Activated CD8-positive, alpha-beta T cell treated with anti-CD3 and anti-CD28 coated beads, Interleukin-2, amount 10 ng/mL, durations not matched to agents 7 days and 5 days (primary cell): ENCODE measurements at places on chromosomes 3 and 15. TPM values are rescaled to one million over a fixed set of nuclear protein-coding genes. Genes with fewer than 3 reads are reported as not detected.
A peak's percentile ranks its signal among the peaks of the same experiment; 100 is the strongest.

GRCh38 chr3:63655519-63655918, 3.0 kb downstream of the SNTN start:
- no peak for DNase-seq

DNA sequence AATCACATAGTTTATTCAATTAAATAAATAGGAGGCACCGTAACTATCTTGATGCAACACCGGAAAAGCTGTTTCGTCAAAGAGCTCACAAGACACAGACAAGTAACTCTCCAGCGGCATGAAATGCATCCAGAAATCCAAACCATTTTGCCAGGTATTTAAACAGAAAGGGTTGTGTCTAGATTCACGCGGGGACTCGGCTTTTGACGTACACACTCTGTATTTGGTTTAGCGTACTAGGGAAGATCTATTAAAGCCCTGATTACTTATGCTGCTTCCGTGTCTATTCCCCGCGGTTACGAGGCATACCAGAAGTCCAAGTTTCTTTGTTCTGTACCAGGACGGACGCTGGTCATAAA, 718 bp downstream of the BNIP2 start:
- peak; percentile 51 for DNase-seq

DNA sequence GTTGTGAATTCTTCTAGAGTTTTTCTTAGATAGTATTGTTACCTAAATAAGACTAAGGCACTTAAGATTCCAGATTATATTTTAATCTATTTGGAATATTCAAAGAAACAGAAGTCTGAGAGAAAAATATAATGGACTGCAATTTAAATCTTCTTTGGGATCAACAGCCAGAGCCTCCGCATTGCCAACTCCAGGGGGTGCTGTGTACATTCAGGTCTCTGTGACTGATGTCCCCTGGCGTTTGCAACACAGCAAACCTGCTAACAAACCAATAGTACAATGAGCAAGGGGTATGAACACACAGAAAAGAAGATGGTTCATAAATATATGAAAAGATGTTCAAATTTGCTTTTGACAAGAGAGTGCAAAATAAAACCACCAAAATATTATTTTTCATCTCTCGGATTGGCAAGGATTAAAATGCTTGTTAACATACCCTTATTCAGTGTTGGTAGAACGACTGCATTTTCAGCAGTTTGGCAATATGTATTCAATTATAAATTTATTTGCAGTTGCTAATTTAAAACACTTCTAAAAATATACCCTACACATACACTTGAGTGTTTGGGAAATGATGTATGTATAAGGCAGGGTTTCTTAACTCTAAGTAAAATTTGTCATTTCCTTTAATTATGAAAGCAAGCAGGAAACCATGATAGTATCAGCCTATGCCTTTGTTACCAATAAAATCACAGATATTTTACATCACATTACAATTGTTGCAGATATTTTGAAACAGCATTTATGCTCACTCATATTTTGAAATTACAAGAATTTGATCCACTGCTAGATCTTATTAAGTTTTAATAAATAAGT, 16.1 kb upstream of the TM4SF1 start:
- DNase-seq = peak; percentile 51

DNA sequence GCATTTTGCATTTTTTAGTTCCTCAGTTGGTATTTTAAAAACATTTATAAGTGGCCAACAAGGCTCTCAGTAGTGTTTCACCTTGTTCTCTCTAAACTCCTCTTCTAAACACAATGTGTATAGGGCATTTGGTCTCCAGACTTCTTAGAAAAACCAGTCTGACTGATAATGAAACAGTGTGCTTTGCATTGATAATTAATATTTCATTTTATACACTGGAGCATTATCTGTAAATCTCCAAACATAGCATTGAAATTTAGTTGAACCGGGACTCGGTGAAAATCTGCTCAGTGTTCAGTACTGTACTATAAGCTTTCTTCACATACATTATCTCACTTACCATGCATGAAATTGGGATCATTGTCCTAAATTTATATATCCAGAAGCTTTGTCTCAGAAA, 53.6 kb downstream of the SETD5 start:
- DNase-seq = no peak

GRCh38 chr3:107275511-107275910, 101.7 kb upstream of the CCDC54 start:
- no peak for DNase-seq

- no peak for DNase-seq
These were observed 175.0 kb downstream of the PDZRN3 start for GRCh38 chr3:73449774-73450173.

GRCh38 chr3:150680562-150680961, 23.2 kb downstream of the ERICH6 start:
- no peak for DNase-seq

DNA sequence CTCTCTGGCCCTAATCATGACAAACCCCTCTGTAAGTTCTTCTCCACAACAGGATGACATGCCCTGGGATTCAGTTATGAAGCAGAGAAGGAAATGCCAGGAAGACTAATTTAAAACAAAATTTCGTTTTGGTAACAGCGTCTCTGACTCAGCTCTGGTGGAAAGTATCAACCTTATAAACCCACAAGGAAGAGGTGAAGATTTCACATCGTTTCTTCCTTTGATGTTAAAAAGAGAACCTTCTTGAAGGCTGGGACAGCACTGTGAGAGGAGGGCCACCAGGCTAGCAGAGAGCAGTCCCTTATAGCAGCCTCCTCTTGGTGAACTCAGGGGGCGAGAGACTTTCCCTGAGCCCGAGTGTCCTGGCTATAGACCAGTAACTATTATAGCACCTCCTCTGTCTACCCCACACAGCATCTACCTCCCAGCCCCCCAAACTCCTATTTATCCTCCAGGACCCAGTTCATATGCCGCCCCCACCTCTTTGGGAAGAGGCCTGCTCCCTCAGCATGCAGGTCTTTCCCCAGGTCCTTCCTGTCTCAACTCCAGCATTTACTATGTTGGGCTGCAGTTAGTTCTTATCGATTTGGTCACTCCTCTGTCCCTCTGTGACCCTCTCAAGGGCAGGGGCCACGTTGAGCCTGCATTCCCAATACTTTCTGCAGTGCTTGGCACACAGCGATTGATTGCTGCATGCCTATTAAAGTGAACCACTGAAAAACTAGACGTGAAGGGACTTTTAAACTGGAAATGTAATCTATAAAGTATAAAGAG, 321.5 kb upstream of the ICE2 start:
- DNase-seq = peak; percentile 29

GRCh38 chr15:88894819-88895767, at the start of gene HAPLN3:
TSS of gene HAPLN3 (minus strand) at chr15:88895544. CDS start at chr15:88887298, 8,246 bp downstream.
- DNase-seq = peak; percentile 75

DNA sequence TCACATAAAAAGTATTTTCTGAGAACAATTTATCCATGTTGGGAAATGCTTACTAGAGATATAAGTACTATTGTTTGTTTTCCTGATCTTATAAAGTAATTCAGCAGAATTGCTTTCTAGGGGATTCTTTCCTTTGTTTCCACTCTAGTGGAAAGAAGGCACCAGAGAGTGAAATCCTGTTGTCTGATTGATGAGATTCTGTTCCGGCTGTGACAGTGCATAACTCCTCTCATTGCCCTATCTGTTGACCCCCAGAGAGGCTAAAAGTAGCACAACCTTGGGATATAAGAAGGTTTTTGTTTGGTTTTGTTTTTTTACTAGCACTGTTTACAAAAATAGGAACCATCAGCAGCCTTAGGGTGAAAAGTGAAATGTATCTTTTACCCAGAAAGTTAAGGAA, 114.1 kb downstream of the ALCAM start:
- DNase-seq = no peak

DNA sequence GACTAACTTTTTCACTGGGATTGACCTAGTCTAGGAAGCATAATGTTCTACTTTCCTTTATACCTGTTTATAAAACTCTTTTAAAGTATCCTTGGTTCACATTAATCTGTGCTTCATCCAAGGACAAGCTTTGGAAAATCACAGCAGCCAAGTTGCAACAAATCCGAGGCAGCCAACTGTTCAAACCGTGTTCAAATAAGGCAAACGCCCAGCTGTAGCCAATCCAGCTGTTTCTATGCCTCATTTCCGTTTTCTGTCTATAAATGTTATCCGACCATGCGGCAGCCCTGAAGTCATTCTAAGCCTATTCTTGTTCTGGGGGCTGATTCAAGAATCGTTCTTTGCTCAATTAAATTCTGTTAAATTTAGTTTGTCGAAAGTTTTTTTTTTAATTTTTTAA, 78.3 kb downstream of the FMN1 start:
- no peak for DNase-seq

DNA sequence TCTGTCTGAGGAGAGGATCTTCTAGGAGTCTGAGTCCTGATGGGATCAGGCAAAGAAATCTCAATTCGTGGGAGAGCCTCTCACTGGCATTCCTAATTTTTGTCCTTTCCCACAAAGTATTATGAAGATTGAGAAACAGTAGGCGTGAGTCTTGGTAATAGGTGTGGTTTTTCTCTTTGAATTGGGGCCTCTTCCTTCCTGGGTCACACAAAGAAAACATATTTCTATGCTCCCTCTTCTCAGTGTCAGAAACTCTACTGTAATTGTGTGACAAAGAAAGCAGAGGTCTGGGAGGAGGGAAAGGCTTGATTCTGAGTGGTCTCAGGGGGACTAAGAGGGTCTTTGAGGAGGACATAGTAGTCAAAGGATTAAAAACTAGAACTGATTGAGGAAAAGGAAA, 6.0 kb downstream of the GABRR3 start:
- DNase-seq = no peak

DNA sequence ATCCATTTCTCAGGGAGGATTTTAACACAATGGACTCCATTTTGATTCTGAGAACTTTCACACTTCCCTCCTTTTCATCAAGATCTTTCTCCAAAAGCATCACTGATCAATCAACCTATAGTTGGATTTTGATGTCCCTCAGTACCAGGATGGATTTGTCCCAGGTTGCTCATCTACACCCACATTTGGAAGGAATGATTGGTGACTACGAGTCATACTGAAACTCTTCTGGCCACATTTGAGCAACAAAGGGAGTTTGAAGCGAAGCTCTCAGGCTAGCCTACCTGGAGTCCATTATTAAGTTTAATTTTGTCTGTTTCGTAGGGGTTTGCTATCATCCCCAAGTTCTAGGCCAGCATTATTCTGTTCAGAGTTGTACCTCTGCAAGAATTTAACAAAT, 31.3 kb upstream of the ATP8B4 start:
- DNase-seq = no peak

DNA sequence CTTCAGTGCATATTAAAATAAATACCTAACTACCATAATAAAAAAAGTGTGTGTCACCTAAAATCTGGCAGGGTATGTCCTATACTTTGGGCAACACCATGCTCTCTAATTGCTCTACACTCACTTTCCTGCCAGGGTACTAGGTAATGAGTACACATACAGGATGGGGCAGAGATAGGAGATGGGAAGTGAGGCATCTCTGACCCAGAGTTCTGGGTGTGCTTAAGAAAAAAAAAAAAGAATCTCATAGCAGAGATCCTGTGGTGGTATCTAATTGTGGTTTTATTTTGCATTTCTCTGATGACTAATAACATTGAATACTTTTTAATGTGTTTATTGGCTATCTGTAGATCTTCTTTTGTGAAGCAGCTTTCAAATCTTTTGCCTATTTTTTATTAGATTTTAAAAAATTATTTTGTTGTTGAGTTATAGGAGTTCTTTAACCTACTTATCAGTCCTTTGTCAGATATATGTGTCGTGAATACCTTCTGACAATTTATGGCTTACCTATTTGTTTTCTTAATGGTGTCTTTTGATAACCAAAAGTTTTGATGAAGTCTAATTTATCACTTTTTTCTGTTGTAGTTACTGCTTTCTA, 48.0 kb downstream of the EEFSEC start:
- DNase-seq = no peak

DNA sequence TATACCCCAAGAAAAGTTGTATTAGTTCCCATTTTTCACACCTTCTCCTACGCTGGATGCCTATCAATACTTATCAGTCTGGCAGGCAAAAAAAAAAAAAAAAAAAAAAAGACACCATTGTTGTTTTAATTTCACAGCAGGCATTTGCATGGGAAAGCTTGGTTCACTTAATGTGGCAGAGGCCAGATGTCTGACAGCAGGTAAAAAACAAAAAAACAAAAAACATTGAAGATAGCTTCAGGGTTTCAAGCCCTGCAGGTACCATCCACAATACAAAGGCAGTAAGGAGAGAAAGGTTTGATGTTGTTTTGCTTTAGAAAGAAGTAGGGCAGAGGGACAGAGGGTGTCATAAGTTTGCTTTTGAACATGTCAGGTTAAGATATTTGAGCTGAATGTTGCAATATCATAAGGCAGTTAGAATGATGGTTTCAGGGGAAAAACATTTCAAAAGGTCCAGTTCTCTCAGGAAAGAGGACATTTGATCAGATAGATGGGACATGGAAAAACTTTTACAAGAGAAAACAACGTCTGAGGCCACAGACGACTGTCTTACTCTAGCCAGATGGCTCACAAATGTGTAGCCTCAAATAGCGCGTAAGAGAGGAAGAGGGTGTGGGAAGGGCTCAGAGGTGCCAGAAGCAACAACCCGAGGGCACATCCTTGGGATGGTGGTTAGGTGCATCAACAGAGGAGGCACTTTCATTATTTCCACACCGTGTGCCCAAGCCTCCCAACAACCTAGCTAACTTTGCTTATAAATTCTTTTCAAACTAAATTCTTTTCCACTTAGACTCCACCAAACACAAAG, 25.7 kb downstream of the PCOLCE2 start:
- no peak for DNase-seq

GRCh38 chr15:55846116-55846707, 103.3 kb upstream of the PRTG start:
- peak; percentile 74 for DNase-seq

GRCh38 chr3:71653414-71653807, 69.9 kb upstream of the FOXP1 start:
- no peak for DNase-seq

GRCh38 chr3:155934230-155934629, 63.8 kb downstream of the GMPS start:
- no peak for DNase-seq

- DNase-seq = no peak
These were observed 1.3 kb downstream of the MINAR1 start for GRCh38 chr15:79433276-79433990.

GRCh38 chr3:128188326-128188725, 35.0 kb downstream of the EEFSEC start:
- DNase-seq = no peak

The HIGD2B gene
- total RNA-seq = 0.24 TPM

The XXYLT1 gene
- total RNA-seq = 10.8 TPM

The RETNLB gene
- not detected for total RNA-seq

The OR5K4 gene
- not detected for total RNA-seq

The TMEM45A gene
- total RNA-seq = 0.29 TPM

The C3orf62 gene
- total RNA-seq = 10.4 TPM

The DAZL gene
- total RNA-seq = not detected

The C3orf22 gene
- not detected for total RNA-seq

The SNRPA1 gene
- total RNA-seq = 144 TPM

The OCA2 gene
- not detected for total RNA-seq

The TTC21A gene
- total RNA-seq = 1.2 TPM

The ALPK3 gene
- 0.24 TPM for total RNA-seq

The MFSD1 gene
- 24.1 TPM for total RNA-seq

The GABRR3 gene
- not detected for total RNA-seq

The GPR15 gene
- total RNA-seq = 19.7 TPM

The ZNF609 gene
- total RNA-seq = 40.5 TPM

The KBTBD12 gene
- not detected for total RNA-seq
